ENCODE measurements at places on chromosomes 7 and 10. TPM values are rescaled to one million over a fixed set of nuclear protein-coding genes. Genes with fewer than 3 reads are reported as not detected.

- no peak overlapping the region for H3K4me3 ChIP-seq
- no peak for DNase-seq
- no peaks in the 10 kb centered on the region for H3K4me1 ChIP-seq
- no peaks in the 10 kb centered on the region for H3K36me3 ChIP-seq
- H3K27me3 ChIP-seq, result no peaks in the 10 kb centered on the region
Measured at GRCh38 chr7:15168489-15168888, 265.9 kb upstream of the DGKB start.

DNA sequence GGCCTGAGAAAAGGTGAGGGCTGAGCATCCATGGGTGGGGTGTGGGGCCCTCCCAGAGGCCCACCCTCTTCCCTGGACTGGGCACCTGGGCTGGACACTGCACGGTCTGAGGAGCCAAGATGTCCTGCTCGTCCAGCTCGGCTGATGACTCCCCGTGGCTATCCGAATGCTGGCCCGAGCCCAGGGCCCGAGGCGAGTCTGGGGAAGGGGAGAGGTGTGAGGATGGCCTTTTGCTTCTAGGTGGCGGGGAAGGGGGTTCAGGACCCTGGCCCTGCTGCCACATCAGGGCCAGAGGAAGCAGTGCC, 7.1 kb downstream of the NACAD start:
- DNase-seq, result no peak
- H3K4me1 ChIP-seq, result no peaks in the 10 kb centered on the region
- H3K27me3 ChIP-seq, result no peaks in the 10 kb centered on the region
- H3K36me3 ChIP-seq, result peaks cover 6% of the 10 kb centered on the region

GRCh38 chr7:74479961-74480829, 26.5 kb downstream of the GTF2IRD1 start:
- H3K4me3 ChIP-seq, result peak overlapping the region; percentile 59
- H3K4me1 ChIP-seq, result peaks cover 69% of the 10 kb centered on the region
- peak overlapping the region; percentile 97 for H3K27ac ChIP-seq
- H3K36me3 ChIP-seq, result no peaks in the 10 kb centered on the region

CALHM1 gene
- not detected for total RNA-seq

DNA sequence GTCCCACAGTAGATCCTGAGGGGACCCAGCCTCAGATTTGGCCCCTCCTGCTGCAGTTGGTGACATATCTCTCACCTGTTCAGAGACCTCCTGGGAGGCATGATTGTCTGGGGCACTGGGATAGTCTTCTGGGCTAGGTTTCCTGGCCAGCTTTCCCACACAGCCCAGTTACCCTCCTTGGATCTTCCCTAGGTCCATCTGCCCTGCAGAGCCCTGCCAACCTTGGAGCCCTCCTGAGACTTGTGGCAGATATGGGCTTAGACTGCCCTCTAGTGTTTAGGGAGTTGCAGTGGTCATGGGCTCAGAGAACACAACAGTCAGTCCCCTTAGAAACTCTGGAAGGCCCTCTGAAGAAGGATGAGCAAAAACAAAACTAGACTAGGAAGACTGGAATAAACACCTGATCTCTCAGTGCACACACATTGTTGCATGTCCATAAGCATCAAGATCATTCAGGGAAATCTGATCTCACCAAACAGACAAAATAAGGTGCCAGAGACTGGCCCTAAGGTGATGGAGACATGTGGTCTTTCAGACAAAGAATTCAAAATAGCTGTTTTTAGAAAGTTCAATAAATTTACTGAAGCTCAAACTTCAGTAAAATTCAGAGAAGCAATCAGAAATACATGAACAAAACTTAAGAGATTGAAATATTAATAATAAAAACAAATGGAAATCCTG, 324.6 kb downstream of the ATRNL1 start:
- no peaks in the 10 kb centered on the region for H3K27me3 ChIP-seq
- no peak for DNase-seq
- no peak overlapping the region for H3K4me3 ChIP-seq
- H3K36me3 ChIP-seq, result no peaks in the 10 kb centered on the region
- H3K4me1 ChIP-seq, result no peaks in the 10 kb centered on the region

DNA sequence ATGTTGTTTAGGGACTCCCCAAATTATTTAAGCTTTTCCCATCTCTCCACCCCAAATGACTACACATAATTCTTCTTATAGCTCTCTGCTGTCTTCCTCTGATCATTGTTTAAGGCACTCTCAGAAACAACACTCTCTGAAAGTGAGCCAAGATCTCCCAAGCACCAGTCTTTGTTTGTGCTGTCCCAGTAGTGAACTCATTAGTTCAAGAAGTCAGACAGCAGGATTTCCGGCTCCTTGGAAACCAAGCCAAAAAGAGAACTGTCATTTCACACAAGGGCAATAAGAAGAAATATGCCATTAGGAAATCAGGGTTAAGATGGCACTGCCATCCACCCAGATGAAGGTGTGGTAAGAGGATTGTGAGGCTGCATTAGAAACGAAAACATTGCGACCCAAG, 83.1 kb downstream of the FZD1 start:
- H3K36me3 ChIP-seq, result no peaks in the 10 kb centered on the region
- no peak overlapping the region for H3K27ac ChIP-seq
- H3K4me3 ChIP-seq, result no peak overlapping the region

DNA sequence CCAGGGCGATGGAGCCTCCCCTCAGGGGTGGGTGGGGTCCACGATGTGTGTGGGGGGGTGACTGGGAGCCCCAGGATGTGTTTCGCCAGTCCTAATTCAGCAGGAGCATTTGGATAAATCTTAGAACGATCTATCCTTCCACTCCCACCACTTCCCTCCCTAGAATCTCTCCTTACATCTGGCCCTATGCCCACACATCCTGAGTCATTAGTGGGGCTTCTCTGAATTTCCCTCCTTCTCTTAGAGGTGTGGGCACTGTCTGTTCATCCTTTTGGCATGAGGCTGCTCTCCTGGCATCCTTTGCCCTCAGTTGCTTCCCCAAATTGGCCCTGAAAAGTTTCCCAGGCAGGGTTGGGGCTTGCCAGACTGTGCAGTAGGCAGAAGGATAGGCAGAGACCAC, 1.6 kb downstream of the GHRHR start:
- DNase-seq, result no peak
- no peaks in the 10 kb centered on the region for H3K27me3 ChIP-seq
- no peaks in the 10 kb centered on the region for H3K36me3 ChIP-seq

DNA sequence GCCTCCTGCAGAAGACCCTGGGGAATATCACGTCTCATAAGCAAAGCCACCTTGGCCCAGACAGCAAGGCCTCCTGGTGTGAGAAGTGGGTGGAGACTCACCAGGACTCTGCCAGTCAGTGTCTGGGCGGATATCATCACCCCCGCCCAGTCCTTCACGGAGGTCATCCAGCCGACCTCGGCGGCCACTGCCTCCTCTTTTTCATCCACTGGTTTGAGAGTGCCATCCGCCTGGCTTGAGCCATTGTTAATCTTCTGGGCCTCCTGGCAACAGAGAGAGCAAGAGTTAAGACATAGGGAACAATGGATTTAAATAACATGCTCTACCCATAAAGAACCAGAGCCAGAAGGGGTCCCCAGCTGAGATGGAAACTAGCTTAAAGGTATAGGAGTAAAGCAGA, 233.8 kb downstream of the KCNMA1 start:
- DNase-seq, result no peak
- peaks cover 6% of the 10 kb centered on the region for H3K4me1 ChIP-seq
- H3K4me3 ChIP-seq, result no peak overlapping the region
- H3K27me3 ChIP-seq, result peaks cover 3% of the 10 kb centered on the region

DNA sequence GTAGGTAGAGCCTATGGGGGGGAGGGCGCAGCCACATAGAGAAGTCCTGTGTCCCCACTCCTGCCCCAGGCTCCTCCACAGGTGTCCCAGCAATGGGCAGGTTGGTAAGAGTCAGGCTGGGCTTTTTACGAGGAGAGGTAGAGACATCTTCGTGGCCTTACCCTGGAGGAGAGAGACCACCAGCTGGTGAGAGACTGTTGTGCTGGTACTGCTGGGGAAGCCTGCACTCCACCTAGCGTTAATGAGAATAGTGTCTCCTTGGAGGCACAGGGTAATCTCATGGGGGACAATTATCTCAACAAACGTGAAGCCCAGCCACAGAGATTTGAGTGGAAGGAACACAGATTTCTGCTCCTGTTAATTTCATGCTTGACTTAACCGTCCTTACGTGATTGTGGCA, 29.5 kb upstream of the RASGEF1A start:
- H3K27ac ChIP-seq, result no peak overlapping the region
- H3K27me3 ChIP-seq, result peaks cover 6% of the 10 kb centered on the region
- no peaks in the 10 kb centered on the region for H3K36me3 ChIP-seq
- no peak for DNase-seq
- H3K4me1 ChIP-seq, result peaks cover 5% of the 10 kb centered on the region

DNA sequence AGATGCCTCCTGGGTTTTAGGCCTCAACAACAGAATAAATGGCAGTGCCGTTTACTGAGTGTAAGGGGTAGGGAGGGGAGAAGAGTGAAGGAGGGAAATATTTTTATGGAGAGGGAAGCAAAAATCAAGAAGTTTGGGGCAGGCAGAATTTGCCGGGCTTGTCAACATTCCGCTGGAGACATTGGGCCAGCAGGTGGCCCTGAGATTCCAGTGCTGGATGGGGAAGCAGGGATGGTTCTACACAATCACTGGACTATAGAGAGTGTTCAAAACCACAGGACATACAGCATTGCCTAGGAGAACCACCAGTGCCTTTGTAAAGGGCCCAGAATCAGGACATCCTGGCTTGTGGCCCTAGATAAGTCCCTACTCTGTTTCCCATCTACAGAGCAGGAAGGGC, 598.6 kb upstream of the MGMT start:
- no peaks in the 10 kb centered on the region for H3K4me1 ChIP-seq
- no peaks in the 10 kb centered on the region for H3K36me3 ChIP-seq
- no peak for DNase-seq
- H3K27ac ChIP-seq, result no peak overlapping the region
- H3K4me3 ChIP-seq, result no peak overlapping the region
- no peaks in the 10 kb centered on the region for H3K27me3 ChIP-seq

TAS2R3 gene
- 1.6 TPM for total RNA-seq

DNA sequence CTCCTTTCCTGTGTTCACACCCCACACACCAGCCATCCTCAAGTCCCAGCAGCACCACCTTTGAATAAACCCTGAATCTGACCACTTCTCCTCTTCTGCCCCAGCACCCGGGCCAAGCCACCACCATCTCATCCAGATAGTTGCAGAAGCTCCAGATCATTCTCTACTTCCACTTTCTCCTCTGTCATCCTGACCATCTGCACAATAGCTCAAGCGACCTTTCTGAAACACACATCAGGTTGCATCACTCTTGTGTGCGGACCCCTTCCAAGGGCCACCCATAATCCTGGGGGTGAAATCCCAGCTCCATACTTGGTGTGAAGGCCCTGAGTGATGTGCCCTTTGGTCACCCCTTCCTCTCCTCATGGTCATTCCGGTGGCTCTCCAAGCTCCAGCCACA, 187.4 kb upstream of the GALNT17 start:
- no peaks in the 10 kb centered on the region for H3K36me3 ChIP-seq
- no peak overlapping the region for H3K4me3 ChIP-seq
- no peak overlapping the region for H3K27ac ChIP-seq
- no peak for DNase-seq
- no peaks in the 10 kb centered on the region for H3K4me1 ChIP-seq

AOAH gene
- total RNA-seq, result 20.8 TPM

DNA sequence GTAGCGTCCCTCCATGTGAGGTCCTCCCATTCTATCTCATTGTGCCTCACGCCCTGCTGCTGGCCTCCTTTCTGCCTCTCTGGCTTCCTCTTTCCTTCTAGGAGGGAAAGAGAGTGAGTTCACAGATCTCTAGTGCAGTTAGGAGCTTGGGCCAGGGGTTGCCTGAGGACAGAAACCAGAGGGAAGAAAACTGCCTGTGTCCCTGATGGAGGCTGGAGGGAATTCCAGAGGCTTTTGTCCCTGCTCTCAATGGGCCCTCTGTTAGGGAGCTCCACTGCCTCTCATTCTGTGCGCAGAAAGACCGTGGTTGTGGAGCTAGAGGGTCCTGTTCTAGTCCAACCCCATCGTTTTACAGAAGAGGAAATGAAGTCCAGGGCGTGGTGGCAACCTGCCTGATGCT, 4.6 kb downstream of the MARVELD1 start:
- peaks cover 42% of the 10 kb centered on the region for H3K4me1 ChIP-seq
- peak overlapping the region; percentile 58 for H3K27ac ChIP-seq
- peaks cover 14% of the 10 kb centered on the region for H3K36me3 ChIP-seq
- no peak overlapping the region for H3K4me3 ChIP-seq
- no peaks in the 10 kb centered on the region for H3K27me3 ChIP-seq
- DNase-seq, result no peak

DNA sequence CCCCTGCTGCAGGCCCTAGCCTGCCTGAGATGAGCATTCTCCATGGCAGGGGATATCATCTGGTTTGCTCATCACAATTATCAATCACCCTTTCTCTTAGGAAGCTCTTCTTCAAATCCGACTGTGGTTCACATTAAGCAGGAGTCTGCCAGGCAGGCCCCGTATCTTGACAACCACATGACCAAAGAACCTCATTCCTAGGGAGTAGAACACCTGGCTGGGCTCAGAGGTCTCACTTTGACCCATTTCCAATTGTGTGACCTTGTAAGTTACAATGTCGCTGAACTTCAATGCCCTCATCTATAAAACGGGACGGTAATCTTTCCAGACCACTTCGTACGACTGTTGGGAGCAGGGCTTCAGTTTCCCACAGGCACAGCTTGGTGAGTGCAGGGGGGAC, 156.4 kb upstream of the PCBD1 start:
- no peaks in the 10 kb centered on the region for H3K36me3 ChIP-seq

GHRHR gene
- total RNA-seq, result not detected

Measured in upper lobe of right lung (tissue), 1 donor.